ENCODE measurements at places on chromosomes 2 and 18.

DNA sequence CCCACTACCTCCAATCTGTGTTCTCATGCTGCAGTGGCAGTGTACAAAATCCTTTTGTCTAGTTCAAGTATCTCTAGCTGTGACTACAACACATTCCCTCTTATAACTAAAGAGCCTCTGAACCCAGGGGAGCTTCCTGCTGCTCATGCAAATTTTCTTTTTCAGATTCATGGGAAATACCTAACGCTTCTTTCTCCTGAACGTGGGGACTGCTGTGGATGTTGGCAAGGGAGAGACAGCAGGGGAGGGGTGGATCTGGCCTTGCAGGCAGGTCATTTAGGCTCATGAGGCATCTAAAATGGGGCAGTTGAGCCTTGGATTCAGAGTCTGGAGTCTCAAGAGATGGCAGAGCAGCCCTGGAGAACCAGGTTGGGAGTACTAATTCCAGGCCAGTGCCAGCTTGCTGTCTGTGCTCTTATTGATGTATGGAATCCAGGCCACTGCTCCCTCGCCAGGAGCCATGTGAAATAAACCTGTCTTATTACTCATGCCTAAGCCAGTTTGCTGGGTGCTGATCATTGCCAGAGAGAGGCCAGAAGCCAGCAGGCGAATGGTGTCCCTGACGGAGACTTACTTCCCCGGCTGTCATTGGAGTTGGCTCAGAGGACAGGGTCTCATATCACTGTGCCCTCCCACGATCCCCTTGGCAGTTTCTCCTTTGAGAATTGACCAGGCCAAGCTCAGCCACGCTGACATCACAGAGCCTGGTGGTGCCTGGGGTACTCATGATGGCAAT, 29.2 kb upstream of the TNP1 start:
- DNase-seq, result no peak

- no peak for DNase-seq
These were observed 10.1 kb upstream of the SLC11A1 start for GRCh38 chr2:218371983-218372350.

DNA sequence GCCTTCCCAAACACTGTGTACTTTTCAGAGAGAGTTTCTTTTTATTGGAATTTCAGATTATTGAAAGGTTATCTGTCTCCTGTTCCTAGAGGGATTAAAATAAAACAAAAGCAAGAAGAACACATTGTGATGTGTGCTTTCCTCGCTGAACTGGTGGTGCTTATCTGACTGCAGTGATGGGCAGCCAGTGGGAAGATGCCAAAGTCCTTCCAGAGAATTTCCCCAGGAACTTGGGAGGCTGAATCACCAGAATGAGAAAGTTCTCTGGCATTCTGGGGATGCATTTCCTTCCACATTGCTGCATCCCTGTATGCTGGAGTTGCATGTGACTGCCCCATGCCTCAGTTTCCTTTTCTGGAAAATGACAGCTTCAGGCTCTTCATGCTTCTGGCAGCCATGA, 53.9 kb upstream of the SEC11C start:
- DNase-seq, result no peak

DNA sequence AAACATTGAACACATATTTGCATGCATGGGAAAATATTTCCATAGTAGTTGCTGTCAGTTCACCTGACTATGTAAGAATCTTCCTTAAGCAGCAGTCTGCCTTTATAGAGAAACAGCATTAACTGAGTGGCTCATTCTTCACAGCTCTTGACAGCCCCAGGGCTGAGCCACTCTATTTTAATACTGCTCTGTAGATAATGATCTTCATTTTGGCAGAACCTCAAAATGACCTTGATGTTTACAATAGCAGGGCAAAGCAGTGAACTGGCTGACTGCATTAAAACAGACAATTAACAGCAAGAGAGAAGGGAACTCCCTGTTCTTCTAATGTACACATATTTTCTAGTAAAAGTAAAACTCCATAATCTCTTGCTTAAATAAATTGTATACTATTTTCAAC, 580.6 kb upstream of the SOX11 start:
- no peak for DNase-seq

DNA sequence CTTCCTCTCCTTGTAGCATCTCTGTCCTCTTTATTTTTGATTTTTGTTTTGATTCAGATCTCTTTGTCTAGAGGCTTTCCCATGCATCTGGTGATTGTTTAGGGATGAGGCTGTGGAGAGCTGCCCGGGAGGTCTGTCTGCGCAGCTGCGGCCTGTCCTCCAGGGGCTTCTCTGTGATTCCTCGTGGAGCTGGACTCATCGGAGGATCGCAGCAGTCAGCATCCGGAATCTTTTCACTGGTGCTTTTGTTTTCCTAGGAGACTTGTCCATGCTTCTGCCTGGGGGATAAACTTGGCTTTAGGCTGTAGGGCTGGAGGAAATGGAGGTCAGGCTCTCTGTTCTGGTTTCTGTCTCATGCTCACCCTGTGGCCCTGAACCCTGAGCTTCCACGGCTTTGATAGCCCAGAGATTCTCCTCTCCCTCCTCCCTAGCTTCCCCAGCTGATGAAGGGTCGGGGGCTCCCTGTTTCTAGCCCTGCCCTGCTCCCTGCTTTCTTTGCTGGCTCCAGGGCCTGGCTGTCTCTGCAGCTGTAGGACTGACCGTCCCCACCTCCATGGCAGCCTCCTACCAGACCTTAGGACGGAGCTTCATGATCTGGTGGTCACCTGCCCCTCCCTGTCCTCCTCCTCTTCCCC, 35.5 kb downstream of the ZNF532 start:
- DNase-seq, result no peak

DNA sequence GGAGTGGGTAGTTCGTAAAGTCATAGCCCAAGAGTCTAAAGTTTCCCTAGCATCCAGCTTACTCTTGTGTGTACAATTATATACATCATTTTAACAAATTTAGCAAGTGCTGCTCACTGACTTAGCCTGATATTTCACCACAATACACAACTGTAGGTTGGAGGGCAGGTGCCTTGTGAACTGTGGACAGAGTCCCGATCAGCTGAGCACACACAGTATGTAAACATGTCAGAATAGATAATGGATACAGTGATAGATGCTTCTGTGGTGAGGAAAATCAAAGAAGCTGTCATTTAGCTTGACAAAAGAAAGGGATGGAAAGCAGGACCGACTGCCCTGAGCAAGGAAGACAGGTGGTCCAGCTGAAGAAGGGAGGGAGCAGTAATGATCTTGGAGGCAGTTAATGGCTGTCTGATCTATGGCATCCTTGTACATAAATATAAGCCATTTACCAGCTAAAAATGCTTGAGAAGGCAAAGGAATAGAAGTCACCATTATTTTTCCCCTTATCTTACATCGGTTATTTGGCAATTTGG, 372.8 kb upstream of the UBE2E3 start:
- DNase-seq, result no peak

DNA sequence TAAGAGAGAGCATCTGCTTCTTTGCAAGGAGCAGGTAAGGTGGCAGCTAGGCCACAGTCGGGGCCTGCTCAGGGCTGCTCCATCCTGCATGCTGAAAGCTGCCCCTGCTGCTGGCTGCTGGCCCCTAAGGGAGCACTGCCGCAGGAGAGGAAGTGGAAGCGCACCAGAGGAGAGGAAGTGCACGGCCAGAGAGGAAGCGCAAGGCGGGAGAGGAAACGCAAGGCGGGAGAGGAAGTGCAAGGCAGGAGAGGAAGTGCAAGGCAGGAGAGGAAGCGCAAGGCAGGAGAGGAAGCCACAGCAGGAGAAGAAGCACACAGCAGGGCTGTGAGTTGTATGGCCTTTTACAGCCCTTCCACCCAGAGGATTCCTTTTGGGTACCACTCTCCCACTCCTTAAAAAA, 539.0 kb upstream of the TNP1 start:
- DNase-seq, result no peak

DNA sequence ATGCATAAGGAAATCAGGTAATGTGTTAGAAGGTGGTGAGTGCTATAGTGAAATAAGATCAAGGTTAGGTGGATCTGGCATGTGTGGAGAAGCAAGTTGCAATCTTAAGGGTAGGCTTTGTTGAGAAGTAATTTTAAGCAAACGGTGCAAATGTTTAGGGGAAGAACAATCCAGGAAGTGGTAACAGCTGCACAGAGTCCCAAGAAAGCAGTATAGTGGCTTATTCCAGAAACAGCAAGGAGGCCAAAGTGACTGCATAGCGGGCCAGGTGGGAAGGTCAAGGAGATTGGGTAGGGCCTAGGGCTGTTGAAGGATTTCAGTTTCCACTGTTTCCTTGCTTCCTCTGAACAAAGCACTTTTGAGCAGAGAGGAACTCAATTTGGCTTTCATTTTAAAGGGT, 30.0 kb upstream of the RAB1A start:
- no peak for DNase-seq

DNA sequence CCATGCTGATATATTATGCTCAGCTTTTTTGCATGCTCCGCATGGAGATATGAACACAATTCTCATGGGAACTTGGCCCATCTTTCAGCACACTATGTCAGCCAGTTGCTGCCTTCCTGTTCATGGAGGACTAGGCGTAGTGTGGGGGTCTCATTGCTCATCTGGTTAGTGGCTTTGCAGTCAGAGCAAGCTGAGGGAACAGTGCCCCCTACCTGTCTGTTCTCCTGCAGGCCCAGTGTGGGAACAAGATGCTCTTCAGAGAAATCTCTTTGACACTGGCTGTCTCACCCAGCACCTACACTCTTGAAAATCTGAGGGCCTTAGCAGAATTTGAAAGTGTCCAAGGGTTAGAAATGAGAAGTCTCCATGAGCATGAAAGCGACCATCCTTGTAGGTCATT, 47.1 kb downstream of the SPTBN1 start:
- no peak for DNase-seq

GRCh38 chr2:14567561-14567960, 65.0 kb upstream of the LRATD1 start:
- no peak for DNase-seq

DNA sequence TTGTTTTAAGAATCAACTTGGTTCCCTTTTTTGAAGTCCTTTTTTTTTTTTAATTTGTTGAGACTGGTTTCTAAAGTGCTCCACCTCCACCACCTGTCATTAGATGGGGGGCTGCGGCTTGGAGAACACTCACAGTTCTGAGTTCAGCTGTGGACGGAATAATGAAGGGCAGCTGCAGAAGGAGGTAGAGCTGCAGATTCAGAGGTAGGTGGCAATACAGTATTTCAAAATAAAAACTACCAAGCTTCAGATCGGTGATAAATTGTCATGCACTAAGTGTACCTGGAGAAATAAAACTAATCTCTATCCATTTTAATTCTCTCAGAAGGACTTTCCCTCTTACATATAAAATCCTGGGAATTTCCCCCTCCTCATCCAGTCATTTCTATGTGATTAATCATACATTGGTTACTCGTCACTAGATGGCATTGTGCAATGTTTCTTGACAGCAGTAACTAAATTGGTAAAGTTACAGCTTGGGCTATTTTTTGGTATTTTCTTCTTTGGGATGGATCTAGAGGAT, 81.1 kb upstream of the SLC39A10 start:
- DNase-seq, result no peak

GRCh38 chr2:233419602-233420391, 65.5 kb downstream of the DGKD start:
- no peak for DNase-seq

DNA sequence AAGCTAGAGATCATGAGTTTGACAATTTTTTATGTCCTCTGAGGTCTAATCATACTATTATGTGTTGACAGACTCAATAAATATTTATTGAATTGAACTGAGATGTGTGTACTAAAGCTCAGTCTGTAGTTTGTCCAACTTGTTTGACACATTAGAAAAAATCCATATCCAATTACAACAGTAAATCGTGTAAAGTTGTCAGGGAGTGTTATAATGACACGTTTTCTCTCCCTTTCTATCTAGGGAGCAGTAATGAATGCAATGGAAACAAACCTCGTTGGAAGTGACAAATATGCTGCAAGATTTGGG, 28.4 kb downstream of the ITGA4 start:
- no peak for DNase-seq

DNA sequence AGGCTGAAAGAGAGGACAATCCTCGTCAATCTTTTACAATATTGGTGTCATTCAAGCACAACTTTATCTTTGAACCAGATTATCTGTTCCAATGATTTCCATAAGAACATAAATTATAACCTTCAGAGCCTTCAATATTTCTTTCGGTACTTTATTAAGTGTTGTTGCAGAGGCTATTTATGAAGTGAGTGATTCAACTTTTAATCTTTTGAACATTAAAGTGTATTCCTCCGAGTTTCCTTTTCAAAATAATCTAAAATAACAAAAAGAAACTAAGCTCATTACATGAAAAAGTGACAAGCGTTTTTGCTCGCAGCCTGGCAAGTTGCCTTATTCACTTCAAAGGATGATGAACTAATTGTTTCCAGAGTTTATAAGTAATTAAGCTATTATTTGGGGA, 149.0 kb downstream of the MEIS1 start:
- no peak for DNase-seq

DNA sequence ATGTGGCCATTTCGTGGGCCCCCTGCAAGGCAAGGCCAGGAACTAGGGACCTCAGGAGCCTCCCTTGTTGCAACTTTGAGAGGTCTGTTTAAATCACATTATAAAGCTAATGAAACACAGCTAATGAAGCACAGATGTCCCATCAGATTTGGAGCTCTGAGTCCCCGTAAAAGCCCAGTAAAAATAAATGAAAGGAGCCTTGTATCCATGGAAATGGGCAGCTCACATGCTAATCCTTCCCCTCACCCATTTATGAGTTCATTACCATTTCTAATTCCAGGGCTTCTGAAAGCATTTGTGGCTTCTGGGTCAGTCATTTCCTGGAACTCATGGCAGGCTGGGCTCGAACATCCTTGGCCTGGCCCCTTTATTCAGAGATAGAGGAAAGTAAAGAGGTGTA, 274.8 kb downstream of the SS18 start:
- DNase-seq, result no peak

DNA sequence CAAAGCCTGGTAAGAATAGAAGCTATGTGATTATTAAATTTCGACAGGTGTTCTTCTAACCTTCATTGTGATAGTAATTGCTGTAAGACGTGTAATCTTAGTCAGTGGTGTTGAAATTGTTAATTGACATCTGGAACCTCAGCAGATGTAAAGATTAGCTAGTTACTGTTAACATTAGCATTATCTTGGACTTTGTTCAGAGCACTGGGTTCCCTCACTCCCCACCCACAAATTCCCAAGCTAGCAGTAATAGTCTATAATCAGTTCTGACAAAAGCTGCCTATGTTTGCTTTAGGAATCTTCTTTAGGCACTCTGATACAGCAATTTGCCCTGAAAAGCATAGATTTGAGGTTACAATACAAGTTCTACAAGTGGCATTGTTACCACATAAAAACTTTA, 233.7 kb downstream of the EN1 start:
- no peak for DNase-seq

- DNase-seq, result no peak
These were observed 15.0 kb upstream of the DSG1 start for GRCh38 chr18:31302991-31303390.

All from T-helper 17 cell (primary cell).